Tongue (tissue), 3 donors: ENCODE measurements at places on chromosomes 7 and 10. TPM values are rescaled to one million over a fixed set of nuclear protein-coding genes. Genes with fewer than 3 reads are reported as not detected.

BHLHA15 gene
- total RNA-seq: 3.2 TPM

SPDYE5 gene
- total RNA-seq: not detected

MMP21 gene
- total RNA-seq: 0.41 TPM

HOXA5 gene
- total RNA-seq: 0.21 TPM

PLOD3 gene
- 32.1 TPM for total RNA-seq

KNDC1 gene
- total RNA-seq: 1.7 TPM

MYO3A gene
- total RNA-seq: 3.3 TPM

NAT16 gene
- not detected for total RNA-seq

FGFBP3 gene
- total RNA-seq: 0.72 TPM

AKR1C4 gene
- total RNA-seq: not detected

RNF32 gene
- 0.92 TPM for total RNA-seq

SUN3 gene
- total RNA-seq: not detected

CYP3A4 gene
- total RNA-seq: not detected

TFPI2 gene
- total RNA-seq: 2.6 TPM

OR2F1 gene
- total RNA-seq: not detected

STYXL1 gene
- 17.6 TPM for total RNA-seq

GPR85 gene
- total RNA-seq: 1.2 TPM

MET gene
- total RNA-seq: 23.3 TPM

GHRHR gene
- total RNA-seq: not detected

HABP2 gene
- total RNA-seq: not detected

CAMK1D gene
- 10.9 TPM for total RNA-seq

CNNM1 gene
- total RNA-seq: 0.92 TPM

ASIC3 gene
- 0.51 TPM for total RNA-seq

IRF5 gene
- total RNA-seq: 1.2 TPM

FKBP9 gene
- total RNA-seq: 198 TPM

NRG3 gene
- 0.31 TPM for total RNA-seq

VWC2 gene
- total RNA-seq: 0.10 TPM

CFAP46 gene
- 0.41 TPM for total RNA-seq

GIMAP6 gene
- total RNA-seq: 20.9 TPM

CALHM3 gene
- total RNA-seq: not detected

ANKRD1 gene
- total RNA-seq: 123 TPM

NFE2L3 gene
- total RNA-seq: 1.1 TPM

CYP2C9 gene
- total RNA-seq: 12.3 TPM

RGR gene
- total RNA-seq: 7.8 TPM

NYAP1 gene
- total RNA-seq: 2.3 TPM

AEBP1 gene
- 51.1 TPM for total RNA-seq

PPP1R3C gene
- 540 TPM for total RNA-seq

CPVL gene
- total RNA-seq: 11.7 TPM

CTAGE4 gene
- 4.7 TPM for total RNA-seq

EPHB6 gene
- 15.9 TPM for total RNA-seq

APBB1IP gene
- total RNA-seq: 2.7 TPM

RNF148 gene
- 3.2 TPM for total RNA-seq

MRLN gene
- total RNA-seq: 120 TPM
